ENCODE measurements at places on chromosomes 11 and 22.

- peak; percentile 61 for DNase-seq
Observed at GRCh38 chr11:9138612-9139579, 47.5 kb upstream of the SCUBE2 start.

- no peak for DNase-seq
Observed at GRCh38 chr11:106461839-106462545, 384.5 kb downstream of the AASDHPPT start.

GRCh38 chr11:74196781-74197486 is 25.8 kb downstream of the PPME1 start:
- no peak for DNase-seq

- DNase-seq: no peak
Observed at GRCh38 chr11:65779669-65779918, 1.2 kb downstream of the AP5B1 start.

DNA sequence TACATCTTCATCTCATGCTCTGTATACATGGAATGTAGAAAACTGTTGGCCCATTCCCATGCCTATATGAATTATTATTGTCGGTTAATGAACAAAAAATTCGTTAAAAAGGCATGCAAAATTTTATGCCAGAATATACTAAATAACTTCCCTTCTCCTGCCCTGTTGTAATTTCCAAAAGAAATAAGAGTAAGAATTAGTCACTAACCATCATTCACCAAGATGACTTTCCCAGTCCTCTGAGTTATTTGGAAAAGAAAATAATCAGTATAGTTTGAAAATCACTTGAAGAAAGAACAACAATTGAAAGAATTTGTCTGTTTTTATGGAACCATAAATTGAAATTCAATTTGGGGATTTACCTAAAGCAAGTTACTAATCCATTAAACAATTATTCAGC is 1149.1 kb upstream of the RAG2 start:
- DNase-seq: peak; percentile 3

DNA sequence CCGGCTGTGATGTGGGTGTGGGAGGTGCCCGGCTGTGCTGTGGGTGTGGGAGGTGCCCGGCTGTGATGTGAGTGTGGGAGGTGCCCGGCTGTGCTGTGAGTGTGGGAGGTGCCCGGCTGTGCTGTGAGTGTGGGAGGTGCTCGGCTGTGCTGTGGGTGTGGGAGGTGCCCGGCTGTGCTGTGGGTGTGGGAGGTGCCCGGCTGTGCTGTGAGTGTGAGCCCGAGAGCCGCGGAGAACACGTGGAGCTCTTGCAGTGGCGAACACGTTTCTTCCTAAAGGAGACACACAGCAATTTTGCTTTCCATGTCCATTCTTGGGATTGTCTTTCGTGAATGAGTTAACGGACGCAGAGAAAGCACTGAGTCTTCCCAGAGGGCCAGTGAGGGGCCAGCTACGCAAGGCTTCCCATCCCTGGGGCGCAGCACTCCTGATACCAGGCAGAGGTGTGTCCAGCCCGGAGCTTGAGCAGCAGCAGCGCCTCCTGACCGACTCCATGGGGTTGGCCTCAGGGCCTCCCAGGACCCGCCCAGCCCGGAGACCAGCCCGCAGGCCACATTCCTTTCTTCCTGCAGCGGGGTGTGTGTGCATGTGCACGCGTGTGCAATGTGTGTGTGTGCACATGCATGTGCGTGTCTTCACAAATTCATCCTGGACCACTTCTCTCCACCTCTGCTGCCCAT is 245.0 kb upstream of the B3GAT1 start:
- no peak for DNase-seq

DNA sequence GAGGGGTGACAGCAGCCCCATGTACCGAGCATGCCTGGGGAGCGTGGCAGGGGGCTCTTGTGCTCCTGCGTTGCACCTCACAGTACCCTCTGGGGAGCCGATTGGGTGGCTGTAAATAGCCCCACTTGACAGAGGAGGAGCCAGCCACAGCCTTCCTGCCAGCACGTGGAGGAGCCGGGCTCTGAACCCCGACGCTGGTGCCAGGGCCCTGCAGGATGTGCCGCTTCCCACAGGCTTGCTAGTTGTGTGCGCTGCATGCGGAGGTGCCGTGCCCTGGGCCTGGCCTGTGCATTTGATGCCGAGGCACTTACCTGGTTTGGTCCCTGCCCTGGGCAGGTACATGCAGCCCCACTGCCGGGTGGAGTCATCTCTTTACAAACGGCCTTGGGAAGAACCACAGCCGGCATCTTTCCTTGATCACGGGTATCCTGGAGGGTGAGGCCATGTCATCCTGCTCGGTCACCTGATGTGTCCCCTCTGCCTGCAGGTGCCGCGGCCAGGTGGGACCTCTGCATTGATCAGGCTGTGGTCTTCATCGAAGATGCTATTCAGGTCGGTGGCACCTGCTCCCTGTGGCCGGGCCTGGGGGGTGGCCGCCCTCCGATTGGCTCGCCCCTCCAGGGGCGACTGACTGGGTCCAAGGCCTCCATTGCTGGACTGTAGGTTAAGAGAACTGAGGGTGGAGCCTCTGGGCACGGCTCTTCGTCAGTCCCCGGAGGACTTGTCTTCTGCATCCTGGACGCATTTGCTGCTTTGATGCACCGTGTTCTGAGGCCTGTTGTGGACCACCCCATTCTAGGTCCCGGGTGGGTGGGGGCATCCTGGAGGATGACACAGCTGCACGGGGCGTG is 5.0 kb downstream of the TPCN2 start:
- no peak for DNase-seq

GRCh38 chr22:37485395-37486223 is 575 bp downstream of the MFNG start:
- DNase-seq: no peak

DNA sequence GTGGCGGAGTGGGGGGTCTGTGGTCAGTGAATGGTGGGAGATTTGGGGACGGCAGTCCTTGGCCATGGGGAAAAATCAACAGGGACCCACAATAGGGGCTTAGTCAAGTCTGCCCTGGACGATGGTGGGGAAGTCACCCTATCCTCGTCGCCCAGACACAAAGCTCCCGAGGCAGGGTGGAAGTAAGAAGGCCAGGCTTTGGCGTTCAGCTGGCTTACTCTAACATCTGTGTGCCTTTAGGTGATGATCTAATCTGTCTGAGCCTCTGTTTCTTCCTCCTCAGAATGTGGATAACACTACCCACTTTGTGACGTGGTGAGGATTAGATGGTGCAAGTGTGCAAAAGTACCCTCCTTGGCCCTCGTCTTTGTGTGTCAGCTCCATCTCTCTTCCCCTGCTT is 192.2 kb downstream of the ST3GAL4 start:
- no peak for DNase-seq

DNA sequence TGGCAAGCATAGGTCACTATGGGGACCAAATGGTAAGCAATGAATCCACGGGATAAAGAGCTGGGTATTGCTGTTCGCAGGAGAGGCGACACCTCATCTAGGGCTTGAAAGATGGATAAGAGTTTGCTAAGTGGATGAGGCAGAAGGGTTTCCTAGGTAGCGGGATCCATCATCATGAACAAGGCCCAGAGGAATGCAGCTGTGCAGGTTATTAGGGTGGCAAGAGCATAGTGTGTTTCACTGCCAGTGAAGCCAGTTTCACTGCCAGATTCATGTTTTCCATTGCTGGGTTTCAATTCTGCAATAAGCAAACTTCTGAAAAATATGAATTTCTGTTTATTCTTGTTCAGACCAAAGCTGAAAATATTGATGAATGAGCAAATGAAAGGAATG is 27.2 kb downstream of the WEE1 start:
- DNase-seq: no peak

All from AG04449 (cell line).